Tibial nerve (tissue), 4 donors: ENCODE measurements at places on chromosomes 2 and 18.
A peak's percentile ranks its signal among the peaks of the same experiment; 100 is the strongest.

DNA sequence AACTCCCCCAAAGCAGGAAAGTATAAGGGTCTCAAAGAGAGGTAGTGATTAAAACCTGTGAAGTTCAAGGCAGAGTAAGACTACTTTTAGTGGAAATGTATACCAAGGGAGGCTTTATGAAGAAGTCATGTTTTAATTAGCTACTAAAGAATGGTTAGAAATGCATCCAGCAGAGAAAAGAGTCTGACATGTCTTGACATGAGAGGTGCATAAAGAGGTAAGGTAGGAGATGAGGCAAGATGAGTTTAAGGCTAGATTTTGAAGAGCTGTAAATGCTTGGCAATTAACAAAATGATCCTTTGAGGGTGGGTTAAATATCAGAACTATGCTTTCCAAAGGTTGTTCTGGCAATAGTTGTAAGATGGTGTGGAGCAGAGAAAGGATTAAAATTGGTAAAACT lies 88.7 kb upstream of the WDSUB1 start:
- DNase-seq: no peak

DNA sequence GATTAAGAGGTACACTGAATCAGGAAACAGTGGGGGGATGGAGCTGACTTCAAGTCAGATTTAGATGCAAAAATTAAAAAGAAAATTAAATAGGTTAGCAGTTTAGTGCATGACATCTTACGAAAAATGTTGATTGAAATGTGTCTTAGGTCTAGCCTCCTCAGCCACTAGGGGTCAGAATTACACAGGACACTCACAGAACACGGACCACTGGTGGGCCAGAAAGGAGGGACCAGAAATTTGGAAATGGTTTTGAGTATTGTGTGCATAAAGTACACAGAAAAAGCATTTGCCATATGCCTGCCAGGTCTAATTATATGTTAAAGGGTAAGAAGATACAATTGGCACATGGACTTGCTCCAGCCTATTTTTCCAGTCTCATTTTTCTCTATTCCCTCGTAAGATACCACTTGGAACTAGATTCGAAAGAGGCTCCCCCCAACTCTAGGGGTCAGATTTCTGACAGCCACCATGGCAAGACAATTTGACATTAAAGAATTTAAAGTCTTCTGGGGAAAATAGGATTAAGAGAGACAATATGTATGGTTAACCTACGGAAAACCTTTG lies 550.2 kb upstream of the SETBP1 start:
- peak; percentile 12 for DNase-seq

- no peak for DNase-seq
Measured at GRCh38 chr2:234674781-234675201, 177.9 kb upstream of the ARL4C start.

GRCh38 chr2:149473521-149473920 lies 114.1 kb downstream of the MMADHC start:
- no peak for DNase-seq

- no peak for DNase-seq
Measured at GRCh38 chr2:64574871-64575270, 50.7 kb downstream of the AFTPH start.

- no peak for DNase-seq
Measured at GRCh38 chr2:219168526-219168925, 1.3 kb downstream of the SLC23A3 start.

- DNase-seq: no peak
Measured at GRCh38 chr2:126507425-126507911, 148.5 kb upstream of the GYPC start.

GRCh38 chr2:149729586-149729985 lies 142.0 kb upstream of the MMADHC start:
- DNase-seq: no peak

GRCh38 chr18:76371301-76372203 lies 123.5 kb downstream of the ZNF516 start:
- no peak for DNase-seq

GRCh38 chr2:84817239-84817655 lies 63.6 kb downstream of the TRABD2A start:
- no peak for DNase-seq

- DNase-seq: no peak
Measured at GRCh38 chr2:130844161-130844560, 7.4 kb downstream of the ARHGEF4 start.

- no peak for DNase-seq
Measured at GRCh38 chr2:15666861-15667808, 75.5 kb downstream of the DDX1 start.

- no peak for DNase-seq
Measured at GRCh38 chr2:16908656-16909055, 243.0 kb upstream of the CYRIA start.

DNA sequence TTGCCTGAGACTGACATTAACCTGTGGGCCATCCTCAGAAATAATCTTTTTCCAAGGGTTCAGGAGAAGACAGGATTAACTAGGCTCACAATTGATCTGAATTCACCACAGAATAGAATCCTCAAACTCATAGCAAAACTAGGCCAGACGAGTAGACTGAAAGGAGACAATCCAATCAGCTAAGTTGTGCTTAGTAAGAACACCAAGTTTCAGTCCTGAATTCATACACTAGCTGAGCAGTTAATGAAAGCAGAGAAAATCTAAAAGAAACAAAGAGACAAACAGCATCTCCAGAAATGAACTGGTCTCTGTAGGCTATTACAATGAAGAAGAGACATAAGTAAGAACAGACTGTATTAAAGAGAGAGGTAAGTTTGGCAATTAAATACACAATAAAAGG lies 89.5 kb downstream of the GORASP2 start:
- DNase-seq: no peak

DNA sequence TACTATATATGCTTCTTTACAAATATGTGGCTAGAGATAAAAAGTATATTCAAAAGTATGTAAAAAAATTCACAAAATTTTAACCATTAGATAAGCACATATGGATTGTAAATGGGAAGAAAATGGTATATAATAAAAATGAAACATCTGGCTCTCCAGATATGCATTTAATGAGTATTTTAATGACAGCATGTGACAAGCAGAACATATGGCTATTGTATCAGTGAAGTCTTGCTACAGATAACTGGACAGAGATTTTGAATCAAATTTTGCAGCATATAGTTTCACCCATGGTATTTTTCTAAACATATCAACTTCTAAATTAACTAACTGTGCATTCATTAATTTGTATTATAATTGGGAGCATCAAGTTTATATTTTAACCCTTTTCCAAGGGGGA lies 5.0 kb upstream of the ABCA12 start:
- DNase-seq: no peak

- no peak for DNase-seq
Measured at GRCh38 chr2:171545086-171545485, 22.8 kb downstream of the CYBRD1 start.

DNA sequence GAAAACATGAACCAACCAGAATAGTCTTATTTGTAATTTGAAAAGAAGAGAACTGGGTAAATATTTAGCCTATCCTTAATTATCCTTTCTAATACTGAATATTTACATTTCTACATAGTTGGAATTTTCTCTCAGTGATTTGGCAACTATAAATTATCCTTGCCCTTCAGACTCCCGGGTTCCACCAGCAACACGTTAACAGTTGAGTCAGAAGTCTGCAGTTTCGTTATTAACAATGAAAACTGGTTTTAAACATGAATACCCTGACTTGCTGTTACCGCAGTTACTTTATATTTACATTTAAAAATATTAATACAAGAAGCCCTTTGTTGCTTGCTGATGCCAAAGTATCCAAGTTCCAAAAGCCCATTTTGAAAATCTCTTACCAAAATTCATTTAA lies 673.0 kb downstream of the ARHGAP15 start:
- DNase-seq: no peak
